ENCODE measurements at places on chromosomes 11 and 22. TPM values are rescaled to one million over a fixed set of nuclear protein-coding genes. Genes with fewer than 3 reads are reported as not detected.

DNA sequence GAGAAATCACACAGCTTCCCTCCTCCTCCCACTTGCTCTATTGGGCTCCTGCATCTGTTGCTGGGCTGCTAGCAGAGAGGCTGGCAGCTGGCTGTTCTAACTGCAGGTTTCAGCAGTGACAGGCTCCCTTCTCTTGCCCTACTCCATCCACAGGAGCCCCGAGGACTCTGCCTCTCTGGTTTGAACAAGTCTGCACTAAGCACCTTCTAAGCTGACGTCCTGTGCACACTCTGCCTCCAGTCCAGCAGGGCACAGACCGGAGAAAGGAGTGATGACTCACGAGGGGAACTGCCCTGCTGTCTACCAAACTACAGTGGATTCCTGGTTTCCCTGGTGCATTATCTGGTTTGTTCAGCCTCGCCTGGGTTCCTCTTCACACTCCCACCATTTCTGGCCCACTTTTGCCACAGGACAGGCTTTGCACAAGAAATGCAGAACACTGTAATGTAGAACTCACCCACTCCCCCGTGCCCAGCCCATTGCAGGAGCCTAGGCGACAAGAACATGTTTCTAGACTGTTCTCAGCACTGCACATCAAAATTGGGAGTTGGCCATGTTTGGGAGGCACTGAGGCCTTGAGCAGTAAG lies 26.0 kb downstream of the IL10RA start:
- peak; percentile 48 for DNase-seq

DNA sequence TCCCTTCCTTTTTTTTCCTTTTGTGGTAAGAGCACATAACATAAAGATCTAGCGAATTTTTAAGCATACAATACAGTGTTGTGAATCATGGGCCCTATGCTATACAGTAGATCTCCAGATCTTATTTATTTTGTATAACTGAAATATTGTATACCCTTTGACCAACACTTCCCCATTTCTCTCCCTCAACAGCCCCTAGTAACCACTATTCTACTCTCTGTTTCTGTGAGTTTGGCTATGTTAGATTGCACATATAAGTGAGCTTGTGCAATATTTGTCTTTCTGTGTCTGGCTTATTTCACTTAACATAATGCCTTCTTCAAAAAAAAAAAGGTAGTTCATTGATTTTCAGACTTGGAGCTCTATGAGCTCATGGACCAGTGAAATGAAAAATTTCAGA lies 180.5 kb downstream of the C11orf91 start:
- no peak for DNase-seq

Gene C22orf31
- total RNA-seq, result not detected

Gene IRAG1
- not detected for total RNA-seq

Data from CD4-positive, alpha-beta T cell (primary cell).